Osteoblast (primary cell): ENCODE measurements at places on chromosomes 5 and 9.

- H3K36me3 ChIP-seq: no peaks in the 10 kb centered on the region
- H3K27ac ChIP-seq: no peak overlapping the region
- no peak overlapping the region for H3K4me3 ChIP-seq
- H3K4me1 ChIP-seq: peaks cover 6% of the 10 kb centered on the region
- H3K27me3 ChIP-seq: no peaks in the 10 kb centered on the region
Measured at GRCh38 chr5:153476767-153477166, 13.7 kb upstream of the GRIA1 start.

DNA sequence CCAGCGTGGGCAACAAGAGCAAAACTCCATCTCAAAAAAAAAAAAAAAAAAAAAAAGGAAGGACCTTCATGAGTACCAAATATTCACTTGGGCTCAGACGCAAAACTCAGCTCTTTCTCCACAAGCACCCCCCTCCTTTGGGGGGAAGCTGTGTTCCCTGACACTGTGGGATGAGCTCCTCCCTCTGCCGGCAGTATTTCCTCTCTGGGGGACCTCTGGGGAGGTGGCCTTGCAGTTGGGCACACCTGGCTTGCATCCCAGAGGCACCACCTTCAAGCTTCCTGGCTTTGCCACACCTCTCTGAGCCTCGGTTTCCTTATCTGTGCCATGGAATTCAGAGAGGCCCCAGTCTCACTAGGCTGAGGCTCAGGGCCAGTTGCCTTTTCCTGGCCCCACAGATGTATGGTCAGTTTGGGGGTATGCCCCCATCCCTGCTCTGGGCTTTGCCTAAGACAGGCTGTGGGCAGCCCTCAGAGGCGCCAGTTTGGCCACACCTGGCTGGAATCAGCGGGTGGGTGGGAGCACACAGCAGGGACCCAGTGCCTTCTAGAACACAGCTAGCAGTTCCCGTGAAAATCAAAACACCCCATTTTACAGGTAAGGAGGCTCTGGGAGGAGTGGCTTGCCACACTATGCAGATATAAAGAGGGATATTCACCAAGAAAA lies 157.5 kb upstream of the IER5L start:
- peaks cover 59% of the 10 kb centered on the region for H3K4me1 ChIP-seq
- no peak overlapping the region for H3K4me3 ChIP-seq
- no peak overlapping the region for H3K27ac ChIP-seq
- no peaks in the 10 kb centered on the region for H3K36me3 ChIP-seq
- no peak for DNase-seq

- no peak overlapping the region for H3K27ac ChIP-seq
- H3K4me3 ChIP-seq: no peak overlapping the region
- no peak for DNase-seq
- no peaks in the 10 kb centered on the region for H3K4me1 ChIP-seq
- H3K27me3 ChIP-seq: no peaks in the 10 kb centered on the region
Measured at GRCh38 chr9:10396615-10397014, 216.2 kb downstream of the PTPRD start.

DNA sequence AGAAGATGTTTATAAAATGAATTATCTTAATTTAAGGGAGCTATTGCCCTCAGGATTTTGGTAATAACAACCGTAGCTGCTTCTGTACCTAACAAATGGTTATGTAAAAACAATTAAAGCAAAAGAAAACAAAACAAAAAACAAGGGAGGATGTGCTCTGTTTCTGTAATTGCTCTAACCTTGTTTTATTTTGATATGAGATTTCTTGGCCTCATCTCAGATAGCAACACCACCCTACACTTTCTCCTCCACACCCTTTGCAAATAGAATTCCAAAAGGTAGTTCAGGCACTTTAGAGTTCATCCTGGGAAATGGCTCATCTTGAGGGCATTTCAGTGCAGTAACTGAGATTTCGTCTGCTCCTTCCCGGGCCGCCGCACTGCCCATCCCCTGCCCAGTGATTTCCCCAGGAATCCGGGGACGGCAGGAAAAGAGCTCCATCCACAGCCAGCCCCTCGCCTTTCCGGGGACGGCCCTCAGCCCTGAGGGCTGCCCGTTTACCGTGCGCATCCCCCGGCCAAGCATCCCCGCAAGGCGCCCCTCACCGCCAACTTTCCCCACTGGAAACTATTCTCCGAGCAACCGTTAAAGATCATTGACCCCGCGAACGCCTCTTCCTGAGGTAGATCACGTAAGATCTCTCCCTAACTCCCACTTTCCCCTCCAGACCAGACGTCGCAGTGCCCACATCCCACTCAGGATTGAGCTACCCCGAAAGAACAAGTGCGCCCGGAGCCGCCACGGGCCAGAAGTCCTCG lies 1.2 kb downstream of the FNBP1 start:
- H3K27me3 ChIP-seq: no peaks in the 10 kb centered on the region
- peak overlapping the region; percentile 21 for H3K27ac ChIP-seq
- no peaks in the 10 kb centered on the region for H3K36me3 ChIP-seq
- peak overlapping the region; percentile 76 for H3K4me3 ChIP-seq

DNA sequence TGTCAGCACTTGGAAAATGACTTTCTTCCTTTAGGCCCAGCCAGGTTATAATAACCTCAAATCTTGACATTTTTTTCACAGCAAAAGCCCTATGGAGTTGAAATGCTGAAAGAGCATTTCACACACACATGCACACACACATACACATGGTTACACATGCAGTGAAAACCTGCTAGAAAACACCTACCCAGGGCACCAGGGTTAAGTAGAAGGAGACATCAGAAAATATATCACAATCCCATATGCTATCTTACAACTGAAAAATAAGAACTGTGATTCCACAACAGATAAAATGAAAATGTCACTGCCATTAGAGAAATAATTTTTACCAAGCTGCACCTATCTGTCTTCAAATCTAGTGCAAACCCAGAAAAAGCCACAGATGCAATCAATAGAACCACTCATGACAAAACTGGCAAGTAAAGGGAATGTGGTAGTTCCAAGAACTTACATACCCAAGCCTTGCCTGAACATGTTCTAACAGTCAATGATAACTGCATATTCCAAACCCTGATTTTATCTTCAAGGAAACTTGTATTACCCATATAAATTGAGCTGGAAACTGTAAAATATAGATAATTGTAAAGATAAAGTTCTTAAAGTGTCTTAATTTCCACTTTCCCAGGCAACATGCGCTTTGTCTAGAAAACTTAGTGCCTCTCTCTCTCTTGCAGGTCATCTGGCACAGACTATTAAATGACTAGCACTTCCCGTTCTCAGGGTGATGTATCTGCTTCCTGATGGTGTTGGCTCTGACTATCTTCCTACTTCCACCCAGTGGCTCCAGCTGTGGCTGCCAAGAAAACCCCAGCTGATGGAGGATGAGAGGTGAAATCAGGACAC lies 250.2 kb upstream of the PTGER4 start:
- no peak overlapping the region for H3K27ac ChIP-seq
- H3K36me3 ChIP-seq: no peaks in the 10 kb centered on the region
- H3K4me3 ChIP-seq: no peak overlapping the region
- H3K27me3 ChIP-seq: no peaks in the 10 kb centered on the region

DNA sequence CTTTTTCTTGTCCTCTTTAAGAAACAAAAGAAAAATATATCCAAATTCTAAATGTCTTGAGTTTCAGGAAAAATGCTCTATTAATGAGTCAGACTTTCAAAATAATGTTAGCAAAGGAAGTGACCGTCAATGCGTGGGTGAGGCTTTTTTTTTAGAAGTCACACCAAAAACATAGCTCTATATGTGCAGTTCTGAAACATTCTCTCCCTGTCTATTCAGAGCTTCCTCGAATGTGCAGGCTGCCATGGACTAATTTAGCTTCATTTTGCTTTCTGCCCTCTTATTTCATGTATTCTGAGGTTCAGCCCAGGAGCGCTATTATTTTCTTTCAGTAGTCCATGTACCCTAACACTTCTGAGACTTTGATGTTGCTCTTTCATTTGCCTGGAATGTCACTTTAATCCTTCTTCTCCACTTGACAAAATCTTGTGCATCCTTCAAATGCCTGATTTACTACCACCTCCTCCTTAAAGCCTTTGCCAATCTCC lies 72.5 kb upstream of the RASA1 start:
- H3K36me3 ChIP-seq: no peaks in the 10 kb centered on the region
- peak; percentile 71 for DNase-seq
- H3K4me3 ChIP-seq: no peak overlapping the region
- no peaks in the 10 kb centered on the region for H3K27me3 ChIP-seq
- peak overlapping the region; percentile 80 for H3K27ac ChIP-seq
- peaks cover 26% of the 10 kb centered on the region for H3K4me1 ChIP-seq

DNA sequence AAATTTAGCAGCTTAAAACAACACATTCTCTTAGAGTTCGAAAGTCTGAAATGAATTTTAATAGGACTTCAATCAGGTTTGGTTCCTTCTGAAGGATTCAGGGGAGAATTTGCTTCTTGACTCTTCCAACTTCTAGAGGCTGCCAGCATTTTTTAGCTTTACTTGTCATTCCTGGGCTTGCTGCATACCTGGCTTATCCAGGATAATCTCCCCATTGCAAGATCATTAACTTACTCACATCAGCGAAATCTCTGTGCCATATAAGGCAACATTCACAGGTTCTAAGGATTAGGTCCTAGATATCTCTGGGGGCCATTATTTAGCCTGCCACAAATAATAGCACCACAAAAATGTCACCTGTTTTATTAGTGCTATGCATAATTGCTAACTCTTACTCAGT lies 46.2 kb upstream of the PCSK5 start:
- no peaks in the 10 kb centered on the region for H3K36me3 ChIP-seq
- H3K27me3 ChIP-seq: no peaks in the 10 kb centered on the region
- H3K4me3 ChIP-seq: no peak overlapping the region

- H3K27me3 ChIP-seq: no peaks in the 10 kb centered on the region
- DNase-seq: no peak
- H3K27ac ChIP-seq: no peak overlapping the region
- no peak overlapping the region for H3K4me3 ChIP-seq
- H3K4me1 ChIP-seq: no peaks in the 10 kb centered on the region
Measured at GRCh38 chr5:60259730-60260129, 366.2 kb upstream of the PDE4D start.

DNA sequence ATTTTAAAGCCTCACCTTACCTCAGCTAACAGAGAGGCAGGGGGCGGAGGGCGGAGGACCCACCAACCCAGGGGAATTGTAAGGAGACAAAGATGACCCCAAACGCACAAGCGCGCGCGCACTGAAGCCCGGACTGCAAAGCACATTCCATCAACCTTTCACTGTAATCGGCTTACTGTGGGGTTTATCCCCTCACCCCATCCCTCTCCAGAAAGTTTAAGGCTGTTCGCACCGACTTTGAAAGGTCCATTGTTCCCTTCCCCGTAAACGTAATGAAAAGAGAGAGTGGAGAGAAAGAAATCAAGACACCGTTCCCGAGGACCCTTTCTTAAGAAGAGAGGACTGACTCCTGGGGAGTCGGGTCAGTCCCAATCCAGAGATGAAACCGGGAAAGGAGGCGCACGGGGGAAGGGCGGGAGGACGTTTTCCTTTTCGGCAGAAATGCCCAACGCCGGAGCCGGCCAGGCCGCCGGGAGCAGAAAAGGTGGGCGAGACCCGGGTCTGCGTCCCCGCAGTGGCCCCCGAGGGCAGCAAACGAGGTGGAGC lies 464 bp downstream of the CEMIP2 start:
- H3K27me3 ChIP-seq: no peaks in the 10 kb centered on the region
- peak; percentile 66 for DNase-seq
- peaks cover 52% of the 10 kb centered on the region for H3K4me1 ChIP-seq

DNA sequence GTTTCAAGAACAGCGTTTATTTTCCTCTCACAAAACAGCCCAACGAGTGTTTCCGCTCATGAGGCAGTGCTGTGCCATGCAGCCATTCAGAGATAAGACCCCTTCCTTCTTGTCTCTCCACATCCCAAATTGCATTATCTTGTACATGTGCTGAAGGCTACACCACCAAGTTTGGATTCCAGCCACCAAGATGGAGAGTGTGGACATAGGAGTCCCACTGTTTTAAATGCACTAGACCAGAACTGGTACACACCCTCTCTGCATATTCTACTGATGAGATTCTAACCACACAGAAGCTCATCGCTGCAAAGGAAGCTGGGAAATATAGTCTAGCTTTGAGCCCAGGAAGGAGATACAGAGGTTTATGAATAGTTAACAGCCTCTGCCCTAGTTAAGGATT lies 509.4 kb downstream of the NFIB start:
- H3K27ac ChIP-seq: no peak overlapping the region
- no peaks in the 10 kb centered on the region for H3K4me1 ChIP-seq
- no peak overlapping the region for H3K4me3 ChIP-seq
- DNase-seq: no peak
- H3K36me3 ChIP-seq: no peaks in the 10 kb centered on the region
- H3K27me3 ChIP-seq: peaks cover 4% of the 10 kb centered on the region

DNA sequence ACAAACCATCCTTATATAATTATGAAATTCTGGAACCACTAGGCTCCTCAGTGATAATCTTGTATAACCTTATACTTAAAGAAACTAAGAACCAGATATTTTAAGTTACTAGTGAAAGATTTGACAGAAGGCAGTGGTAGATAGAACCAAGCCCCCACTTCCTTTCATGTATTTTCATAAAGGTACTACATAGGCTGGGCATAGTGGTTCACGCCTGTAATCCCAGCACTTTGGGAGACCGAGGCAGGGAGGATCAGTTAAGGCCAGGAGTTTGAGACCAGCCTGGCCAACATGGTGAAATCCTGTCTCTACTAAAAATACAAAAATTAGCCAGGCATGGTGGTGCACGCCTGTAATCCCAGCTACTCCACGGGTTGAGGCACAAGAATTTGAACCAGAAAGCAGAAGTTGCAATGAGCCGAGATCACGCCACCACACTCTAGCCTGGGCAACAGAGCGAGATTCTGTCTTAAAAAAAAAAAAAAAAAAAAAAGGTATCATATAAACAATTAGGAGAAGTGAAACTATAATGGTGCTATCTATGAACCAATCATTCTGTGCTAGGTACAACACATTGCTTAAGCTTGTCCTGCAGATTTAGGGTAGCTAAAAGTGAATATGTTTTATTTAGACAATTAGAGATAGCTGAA lies 27.9 kb upstream of the DTWD2 start:
- no peak overlapping the region for H3K27ac ChIP-seq
- H3K27me3 ChIP-seq: no peaks in the 10 kb centered on the region
- peaks cover 6% of the 10 kb centered on the region for H3K4me1 ChIP-seq
- no peak overlapping the region for H3K4me3 ChIP-seq
- H3K36me3 ChIP-seq: no peaks in the 10 kb centered on the region

DNA sequence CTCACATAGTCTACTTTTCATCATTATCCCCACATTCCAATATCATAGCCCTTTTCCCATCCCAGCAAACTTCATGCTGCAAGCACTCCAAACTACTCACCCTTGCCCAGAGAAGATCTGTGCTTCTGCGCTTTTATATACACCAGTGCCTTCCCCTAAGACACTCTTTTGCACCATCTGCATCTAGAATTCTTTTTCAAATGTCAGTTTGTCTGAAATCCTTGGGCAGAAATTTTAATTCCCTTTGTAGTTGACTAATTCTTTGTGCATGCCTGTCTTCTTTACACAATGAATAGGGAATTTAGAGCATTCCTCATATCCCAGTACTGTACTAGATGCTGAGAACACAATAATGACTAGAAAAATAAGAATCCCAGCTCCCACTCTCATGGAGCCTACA lies 298.9 kb downstream of the KCNN2 start:
- no peak for DNase-seq
- H3K4me3 ChIP-seq: no peak overlapping the region
- H3K4me1 ChIP-seq: no peaks in the 10 kb centered on the region
- H3K27me3 ChIP-seq: no peaks in the 10 kb centered on the region
- no peak overlapping the region for H3K27ac ChIP-seq

GRCh38 chr9:81108391-81108790 lies 581.0 kb downstream of the TLE1 start:
- no peaks in the 10 kb centered on the region for H3K4me1 ChIP-seq
- H3K4me3 ChIP-seq: no peak overlapping the region
- H3K27ac ChIP-seq: no peak overlapping the region
- H3K27me3 ChIP-seq: peaks cover 6% of the 10 kb centered on the region
- peak; percentile 48 for DNase-seq
- H3K36me3 ChIP-seq: no peaks in the 10 kb centered on the region

- no peak overlapping the region for H3K27ac ChIP-seq
- DNase-seq: peak; percentile 30
- H3K36me3 ChIP-seq: peaks cover 46% of the 10 kb centered on the region
- H3K4me3 ChIP-seq: no peak overlapping the region
Measured at GRCh38 chr9:111427186-111427585, 57.0 kb downstream of the ECPAS start.
